ENCODE measurements at places on chromosomes 4 and X.

DNA sequence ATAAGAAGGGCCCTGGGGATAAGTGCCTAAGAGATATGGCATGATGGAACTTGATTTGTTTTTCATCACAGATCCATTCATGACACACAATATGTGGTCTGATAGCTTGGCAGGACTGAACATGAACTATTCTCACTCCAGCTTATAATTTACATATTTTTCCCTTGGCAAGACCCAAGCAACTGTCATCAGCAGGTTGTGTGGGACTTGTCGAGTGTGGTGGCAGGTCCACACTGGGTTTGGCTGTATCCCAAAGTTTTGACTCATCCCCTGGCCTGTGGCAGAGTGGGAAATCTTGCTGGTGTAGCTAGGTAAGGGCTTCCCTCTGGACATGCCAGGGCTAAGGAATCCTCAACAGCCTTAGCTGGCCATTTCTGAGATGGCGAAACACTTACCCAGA, 81.0 kb upstream of the STIM2 start:
- no peak for DNase-seq

- DNase-seq: no peak
These were observed 85.1 kb downstream of the KIT start for GRCh38 chr4:54742636-54743399.

- DNase-seq: no peak
These were observed 282.7 kb downstream of the PTTG2 start for GRCh38 chr4:38242822-38243387.

GRCh38 chr4:150256841-150257730, 178.8 kb downstream of the DCLK2 start:
- DNase-seq: no peak

GRCh38 chr4:55754754-55755350, 64.7 kb upstream of the EXOC1L start:
- DNase-seq: no peak

DNA sequence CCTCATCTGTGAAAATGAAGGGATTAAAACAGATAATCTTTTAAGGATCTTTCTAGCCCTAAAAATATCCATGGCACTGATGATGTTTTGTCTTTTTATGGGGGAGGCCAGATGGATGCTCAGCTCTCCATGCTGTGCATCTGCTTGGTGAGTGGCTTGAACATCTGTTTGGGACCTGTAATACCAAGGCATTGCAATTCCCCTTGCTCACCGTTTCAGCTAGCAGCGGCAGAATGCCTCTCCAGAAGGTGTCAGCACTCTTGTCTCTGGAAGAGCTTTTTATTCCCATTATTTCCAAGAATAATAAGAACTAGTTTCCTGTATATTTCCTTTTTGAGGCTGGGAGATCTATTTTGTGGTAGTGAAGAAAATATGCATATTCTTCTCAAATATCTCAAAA, 151.9 kb upstream of the ANK2 start:
- no peak for DNase-seq

DNA sequence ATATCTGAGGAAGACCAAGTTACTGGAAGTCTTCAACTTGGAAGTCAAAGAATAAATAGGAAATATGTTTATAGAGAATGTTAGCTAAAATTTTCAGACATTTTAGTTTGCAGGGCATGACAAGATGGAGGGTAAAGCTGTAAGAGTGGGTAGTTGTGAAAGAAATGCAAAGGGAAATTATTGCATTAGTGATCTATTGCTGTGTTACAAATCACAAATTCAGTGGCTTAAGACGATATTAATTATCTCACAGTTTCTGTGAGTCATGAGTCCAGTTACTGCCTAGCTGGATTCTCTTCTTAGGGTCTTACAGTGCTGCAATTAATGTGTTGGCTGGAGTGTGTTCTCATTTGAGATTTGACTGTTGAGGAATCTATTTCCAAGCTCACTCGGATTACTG, 62.9 kb upstream of the CAMK2D start:
- no peak for DNase-seq

- DNase-seq: no peak
These were observed 126.9 kb upstream of the VEGFC start for GRCh38 chr4:176919631-176920030.

Measured in SK-N-SH (cell line).